CD4-positive, alpha-beta T cell (primary cell): ENCODE measurements at places on chromosomes 7 and 10.
A peak's percentile ranks its signal among the peaks of the same experiment; 100 is the strongest.

DNA sequence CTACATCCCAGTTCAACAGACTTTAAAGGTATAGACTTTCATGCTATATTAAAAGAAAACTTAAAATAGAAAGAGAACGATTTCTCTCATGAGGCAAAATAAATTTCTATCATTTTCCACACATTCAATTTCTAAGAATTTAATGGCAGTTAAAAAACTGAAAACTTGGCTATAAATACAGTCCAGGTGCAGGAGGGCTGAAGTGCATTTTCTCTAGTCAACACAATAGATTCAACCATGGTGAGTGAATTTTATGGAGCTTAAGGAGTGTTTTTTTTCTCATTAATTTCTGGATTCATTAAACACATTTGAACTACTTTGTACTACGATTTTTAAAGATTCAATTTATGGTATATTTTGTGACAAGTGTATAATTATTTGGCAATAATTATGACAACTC is 240.8 kb upstream of the SLC26A5 start:
- no peak for DNase-seq
- H3K27ac ChIP-seq = no peak overlapping the region
- H3K4me3 ChIP-seq = no peak overlapping the region

DNA sequence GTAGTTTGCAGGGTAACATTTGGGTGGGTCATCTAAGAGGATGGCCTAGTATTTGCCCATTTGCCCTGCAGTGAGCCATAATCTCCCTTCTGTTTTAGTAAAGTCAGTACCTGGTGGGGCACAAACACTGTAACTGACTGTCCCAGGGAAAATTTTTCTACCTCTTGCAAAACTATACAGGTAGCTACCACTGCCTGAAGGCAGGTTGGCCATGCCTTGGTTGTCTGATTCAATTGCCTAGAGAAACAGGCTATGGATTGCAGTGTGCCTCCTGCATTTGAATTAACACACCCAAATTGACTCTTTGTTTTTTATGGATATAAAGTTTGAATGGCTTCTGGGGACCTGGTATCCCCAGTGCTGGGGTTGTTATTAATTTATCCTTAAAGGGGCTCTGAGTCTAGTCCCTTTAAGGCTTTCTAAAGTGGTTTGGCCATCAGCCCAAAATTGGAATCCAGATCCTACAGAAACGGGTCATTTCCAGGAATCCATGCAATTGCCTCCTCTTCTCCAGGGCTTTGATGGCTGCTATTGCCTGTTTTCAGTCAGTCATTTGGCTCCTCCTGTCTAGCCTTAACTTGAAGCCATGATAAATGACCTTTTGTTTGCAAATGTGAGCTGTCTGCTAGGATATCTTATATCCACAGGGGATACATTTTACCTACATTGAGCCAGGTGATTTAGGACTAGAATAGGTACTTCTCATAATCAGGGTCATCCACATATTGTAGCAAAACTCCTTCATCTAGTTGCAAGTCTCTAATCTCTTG is 89.1 kb downstream of the STRA8 start:
- H3K36me3 ChIP-seq = no peaks in the 10 kb centered on the region
- no peak overlapping the region for H3K27ac ChIP-seq
- no peaks in the 10 kb centered on the region for H3K4me1 ChIP-seq
- no peak for DNase-seq

- peak overlapping the region; percentile 90 for H3K27ac ChIP-seq
- DNase-seq = peak; percentile 79
- H3K36me3 ChIP-seq = peaks cover 39% of the 10 kb centered on the region
- no peaks in the 10 kb centered on the region for H3K27me3 ChIP-seq
- peak overlapping the region; percentile 58 for H3K4me3 ChIP-seq
These were observed 227.2 kb upstream of the KLF14 start for GRCh38 chr7:130961128-130961601.

DNA sequence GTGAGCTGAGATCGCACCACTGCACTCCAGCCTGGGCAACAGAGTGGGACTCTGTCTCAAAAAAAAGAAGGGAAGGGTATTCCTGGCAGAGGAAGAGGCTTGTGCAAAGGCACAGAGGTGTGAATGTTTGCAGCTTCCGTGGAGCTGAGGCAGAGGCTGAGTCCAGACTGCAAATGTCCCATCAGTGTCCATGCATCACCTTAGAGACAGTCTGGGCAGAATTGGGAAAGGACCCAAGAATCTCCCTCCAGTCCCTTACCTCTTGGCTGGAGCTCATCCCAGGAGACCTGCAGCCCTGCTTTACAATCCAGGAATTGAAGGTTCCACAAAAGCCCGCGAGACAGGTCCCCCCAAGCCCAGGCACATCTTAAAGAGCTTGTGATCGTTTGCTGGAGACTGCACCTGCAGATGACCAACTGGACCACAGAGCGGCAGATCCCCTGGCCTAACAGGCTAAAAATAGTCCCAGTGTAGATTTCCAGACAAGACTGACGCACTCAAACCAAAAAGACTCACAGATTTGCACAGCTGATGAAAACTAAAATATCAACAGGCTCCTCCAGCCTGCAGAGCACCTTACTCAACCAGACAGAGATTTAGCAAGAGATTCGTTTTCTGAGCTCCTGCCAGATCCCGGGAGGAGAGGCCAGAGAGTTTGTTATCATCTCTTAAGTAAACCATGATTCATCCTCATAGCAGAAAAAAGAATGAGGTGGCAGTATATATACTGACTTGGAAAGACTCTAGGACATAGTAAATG is 22.9 kb upstream of the NANOS1 start:
- no peak overlapping the region for H3K27ac ChIP-seq
- no peak for DNase-seq
- H3K27me3 ChIP-seq = peaks cover 3% of the 10 kb centered on the region
- H3K4me3 ChIP-seq = no peak overlapping the region
- H3K36me3 ChIP-seq = no peaks in the 10 kb centered on the region

DNA sequence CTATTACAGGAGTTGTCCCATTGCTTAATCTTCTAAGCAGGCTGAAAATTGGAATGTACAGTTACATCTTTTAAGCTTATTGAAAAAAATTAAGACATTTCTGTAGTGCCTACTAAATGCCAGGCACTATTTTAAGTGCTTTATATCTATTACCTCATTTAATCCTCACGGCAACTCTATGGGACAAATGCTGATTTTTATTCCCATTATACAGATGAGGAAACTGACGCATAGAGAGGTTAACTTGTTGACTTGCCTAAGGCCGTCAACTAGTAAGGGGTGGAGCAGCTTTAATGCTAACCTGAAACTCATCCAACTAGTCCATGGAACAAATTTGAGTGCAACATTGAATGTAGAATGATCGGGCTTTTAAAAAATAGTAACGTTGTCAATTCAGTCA is 2.5 kb downstream of the ZKSCAN1 start:
- peaks cover 16% of the 10 kb centered on the region for H3K36me3 ChIP-seq
- H3K4me1 ChIP-seq = peaks cover 31% of the 10 kb centered on the region
- no peak for DNase-seq
- H3K27ac ChIP-seq = no peak overlapping the region
- H3K27me3 ChIP-seq = no peaks in the 10 kb centered on the region

DNA sequence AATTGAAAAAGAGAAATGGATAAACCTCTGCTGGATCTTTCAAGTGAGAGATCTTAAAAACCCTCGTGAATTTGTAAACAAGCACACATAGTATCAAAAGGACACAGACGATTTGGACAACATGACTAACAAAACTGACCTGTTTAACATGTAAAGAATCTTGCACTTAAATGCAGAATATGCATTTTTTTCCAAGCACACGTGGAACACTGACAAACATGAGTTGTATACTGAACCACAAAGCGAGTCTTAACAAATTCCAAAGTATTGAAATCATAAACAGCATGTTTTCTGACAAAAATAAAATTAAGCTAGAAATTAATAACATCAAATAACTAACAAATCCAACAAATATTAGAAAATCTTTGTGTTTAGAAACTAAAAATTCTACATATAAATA is 65.0 kb upstream of the ZNF746 start:
- peaks cover 28% of the 10 kb centered on the region for H3K36me3 ChIP-seq
- H3K4me3 ChIP-seq = no peak overlapping the region
- no peak overlapping the region for H3K27ac ChIP-seq
- H3K4me1 ChIP-seq = no peaks in the 10 kb centered on the region

DNA sequence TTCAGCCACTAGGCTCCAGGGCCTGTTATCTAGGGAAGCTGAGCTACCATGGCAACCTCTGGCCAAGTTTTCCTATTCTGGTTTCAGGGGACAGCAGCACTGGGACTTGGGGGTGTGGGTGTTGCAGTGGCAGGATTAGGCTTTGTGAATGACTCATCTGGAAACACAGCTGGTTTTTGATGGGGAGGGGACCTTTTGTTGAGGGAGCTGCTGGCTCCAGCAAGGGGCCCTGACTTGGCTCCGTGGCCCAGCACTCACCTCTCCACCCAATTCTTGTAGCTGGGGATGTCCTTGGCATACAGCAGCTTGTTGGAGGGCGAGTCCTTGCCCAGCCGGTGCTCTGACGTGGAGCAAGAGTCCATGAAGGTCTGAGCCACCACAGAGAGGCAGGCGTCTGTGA is 435.9 kb downstream of the PLXNA4 start:
- H3K27me3 ChIP-seq = no peaks in the 10 kb centered on the region
- DNase-seq = no peak

DNA sequence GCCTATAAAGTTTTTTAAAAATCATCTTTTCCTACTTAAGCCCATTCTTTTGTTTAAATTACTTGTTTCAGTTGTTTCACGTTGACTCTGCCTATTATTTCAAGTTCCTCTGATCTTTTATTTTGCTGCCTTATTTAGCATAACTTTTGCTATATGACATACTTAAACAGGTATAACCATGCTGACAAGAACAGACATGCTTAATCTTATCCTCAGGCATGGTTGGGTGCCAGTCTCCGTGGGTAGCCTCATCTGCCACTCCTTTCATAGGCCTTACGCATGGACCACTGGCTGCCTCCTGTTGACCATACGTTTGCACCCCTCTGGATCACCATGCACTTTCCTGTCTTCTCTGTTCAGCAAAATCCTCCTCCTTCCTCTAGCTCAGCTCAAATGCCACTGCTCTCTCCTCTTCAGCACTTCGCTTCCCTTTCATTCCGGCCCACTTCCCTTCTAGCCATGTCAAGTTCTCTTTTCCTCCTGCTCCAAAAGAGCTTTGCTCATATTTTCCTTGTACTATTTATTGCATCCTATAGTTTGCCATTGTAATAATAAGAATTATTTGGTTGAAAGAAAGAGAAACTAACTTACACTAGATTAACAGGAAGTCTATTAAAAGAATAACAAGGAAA is 10.0 kb upstream of the TSPAN33 start:
- no peaks in the 10 kb centered on the region for H3K27me3 ChIP-seq
- DNase-seq = no peak
- H3K36me3 ChIP-seq = no peaks in the 10 kb centered on the region

DNA sequence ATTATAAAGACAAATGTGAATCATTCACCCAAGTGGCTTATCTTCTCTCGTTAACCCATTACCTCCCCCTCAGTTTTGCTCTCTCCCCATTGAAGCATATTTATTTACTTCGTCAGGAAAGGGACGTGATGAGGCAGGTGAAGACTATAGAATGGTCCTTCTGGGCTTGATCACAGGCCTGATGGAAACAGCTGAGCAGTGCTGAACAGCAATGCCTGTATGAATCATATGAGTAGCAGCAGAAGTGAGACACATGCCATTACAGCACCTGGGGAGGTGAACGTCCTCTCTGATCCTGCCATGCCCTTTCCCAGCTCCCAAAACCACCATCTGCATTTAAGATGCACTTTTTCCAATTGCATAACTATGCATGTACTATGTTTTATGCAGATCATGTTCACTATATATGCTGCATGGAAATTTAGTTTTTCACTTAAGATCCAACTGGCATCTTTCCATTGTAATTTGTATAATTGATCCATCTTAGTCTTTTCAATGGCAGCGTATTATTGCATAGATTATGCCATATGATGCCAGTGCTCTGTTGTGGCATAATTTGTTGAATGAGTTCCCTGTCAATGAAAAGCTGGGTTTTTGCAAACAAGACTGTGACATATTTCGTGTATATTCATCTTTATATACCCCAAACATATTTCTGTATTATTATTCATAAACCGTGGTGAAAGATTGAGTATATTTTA is 105.3 kb downstream of the CXCL12 start:
- H3K36me3 ChIP-seq = no peaks in the 10 kb centered on the region
- H3K4me1 ChIP-seq = no peaks in the 10 kb centered on the region
- H3K27ac ChIP-seq = no peak overlapping the region
- H3K4me3 ChIP-seq = no peak overlapping the region

- H3K27me3 ChIP-seq = no peaks in the 10 kb centered on the region
- H3K4me3 ChIP-seq = no peak overlapping the region
- no peak overlapping the region for H3K27ac ChIP-seq
- H3K4me1 ChIP-seq = peaks cover 44% of the 10 kb centered on the region
These were observed 3.3 kb upstream of the SEPHS1 start for GRCh38 chr10:13351340-13351915.

DNA sequence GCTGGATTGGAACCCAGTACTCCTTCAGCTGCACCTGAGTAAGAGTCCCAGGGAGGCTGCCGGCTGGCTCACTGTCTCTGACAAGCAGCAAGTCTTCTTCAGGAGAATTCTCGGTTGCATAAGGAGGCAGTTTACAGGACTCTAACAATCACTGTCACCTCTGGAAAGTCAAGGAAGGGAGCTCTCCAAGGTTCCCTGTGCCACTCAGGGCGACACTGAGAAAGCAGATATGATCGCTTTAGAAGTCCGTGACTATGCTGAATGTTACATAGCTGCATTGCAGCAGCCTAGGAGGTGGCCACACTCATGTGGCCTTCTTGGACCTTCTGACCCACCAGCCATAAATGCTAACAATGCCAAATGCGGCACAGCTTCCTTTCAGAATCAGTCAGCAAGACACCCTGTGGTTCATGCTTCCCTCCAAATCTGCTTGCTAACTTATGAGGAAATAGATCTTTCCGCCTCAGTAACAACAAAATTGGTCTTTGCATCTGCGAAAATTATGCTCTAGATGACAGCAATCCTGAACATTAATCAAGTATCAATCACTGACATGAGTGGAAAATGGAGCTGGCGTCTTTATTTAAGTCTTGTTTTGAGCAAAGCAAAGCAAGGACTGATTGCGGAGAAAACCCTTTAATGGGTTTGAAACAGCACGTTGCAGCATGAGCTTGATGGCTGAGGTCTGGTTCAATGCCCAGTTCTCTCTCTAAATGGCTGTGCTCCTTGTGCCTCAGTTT is 132.9 kb downstream of the ATXN7L1 start:
- H3K4me3 ChIP-seq = no peak overlapping the region

DNA sequence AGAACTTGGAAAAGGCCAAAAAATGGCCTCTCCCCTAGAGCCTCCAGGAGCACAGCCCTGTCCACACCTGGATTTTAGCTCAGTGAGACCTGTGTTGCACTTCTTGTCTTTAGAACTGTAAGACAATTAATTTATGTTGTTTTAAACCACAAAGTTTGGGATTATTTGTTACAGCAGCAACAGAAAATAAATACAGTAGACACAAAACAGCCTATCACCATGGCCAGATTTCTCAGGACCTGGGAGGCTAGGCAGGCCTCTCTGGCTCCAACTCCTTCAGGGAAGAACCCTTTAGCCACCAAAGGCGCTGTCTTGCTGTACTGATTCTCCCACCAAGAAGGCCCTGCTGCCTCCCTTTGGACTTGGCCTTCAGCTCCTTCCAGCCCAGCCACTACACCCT is 54.1 kb upstream of the PSAP start:
- no peaks in the 10 kb centered on the region for H3K36me3 ChIP-seq
- H3K4me1 ChIP-seq = no peaks in the 10 kb centered on the region
- H3K27me3 ChIP-seq = no peaks in the 10 kb centered on the region
- no peak for DNase-seq
- no peak overlapping the region for H3K27ac ChIP-seq

GRCh38 chr7:93943816-93944540 is 22.4 kb downstream of the GNG11 start:
- H3K36me3 ChIP-seq = no peaks in the 10 kb centered on the region
- no peak overlapping the region for H3K27ac ChIP-seq
- H3K4me3 ChIP-seq = no peak overlapping the region
- H3K27me3 ChIP-seq = peaks cover 4% of the 10 kb centered on the region
